ENCODE measurements at places on chromosomes 11 and 22.

DNA sequence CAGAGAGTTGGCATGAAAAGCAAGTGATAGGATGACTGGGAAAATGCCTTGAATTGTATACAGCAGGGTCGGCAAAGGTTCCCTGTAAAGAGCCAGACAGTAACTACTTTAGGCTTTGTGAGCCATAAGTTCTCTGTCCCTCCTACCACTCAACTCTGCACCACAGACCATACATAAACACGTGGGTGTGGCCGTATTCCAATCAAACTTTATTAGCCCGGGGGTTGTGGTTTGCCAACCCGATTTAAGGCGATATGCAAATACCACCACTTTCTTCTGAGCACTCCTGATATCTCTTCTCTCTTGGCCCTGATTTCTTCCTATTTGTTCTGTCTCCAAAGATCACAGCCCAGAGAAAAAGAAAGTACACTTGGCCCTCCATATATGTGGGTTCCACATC is 87.5 kb downstream of the MN1 start:
- no peak for DNase-seq

DNA sequence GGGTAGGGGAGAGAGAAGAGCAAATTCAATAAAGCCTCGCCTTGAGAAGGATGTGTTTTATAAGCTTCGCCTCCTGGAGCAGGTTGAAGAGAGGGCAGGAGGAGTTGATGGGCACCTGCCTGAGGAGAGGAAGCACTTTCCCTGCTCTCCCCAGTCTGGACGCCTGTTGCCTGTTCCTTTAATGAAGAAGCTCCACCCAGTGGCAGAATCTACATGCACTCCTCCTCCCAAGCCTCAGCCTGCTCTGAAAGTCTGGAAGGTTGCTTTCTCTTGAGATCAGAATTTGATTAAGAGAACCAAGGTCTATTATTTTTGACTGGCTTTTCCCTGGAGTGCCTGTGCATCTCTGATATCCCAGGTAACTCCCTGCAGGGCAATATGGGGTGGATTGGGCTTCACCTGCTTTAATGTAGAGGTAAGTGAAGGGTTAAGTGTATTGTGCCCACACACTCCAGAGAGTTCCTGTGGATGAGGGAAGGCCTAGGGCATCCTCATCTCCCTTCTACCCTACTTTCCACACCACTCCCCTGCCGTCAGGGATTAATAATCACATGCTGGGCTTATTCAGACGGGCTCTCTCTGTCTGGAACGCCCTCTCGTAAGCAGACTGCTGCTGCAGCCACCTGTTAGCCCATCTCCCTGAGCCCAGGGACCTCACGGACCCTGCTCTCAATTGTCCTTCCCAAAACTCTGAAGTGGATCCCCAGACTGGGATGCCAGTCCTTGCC is 22.3 kb downstream of the NTM start:
- DNase-seq, result no peak

DNA sequence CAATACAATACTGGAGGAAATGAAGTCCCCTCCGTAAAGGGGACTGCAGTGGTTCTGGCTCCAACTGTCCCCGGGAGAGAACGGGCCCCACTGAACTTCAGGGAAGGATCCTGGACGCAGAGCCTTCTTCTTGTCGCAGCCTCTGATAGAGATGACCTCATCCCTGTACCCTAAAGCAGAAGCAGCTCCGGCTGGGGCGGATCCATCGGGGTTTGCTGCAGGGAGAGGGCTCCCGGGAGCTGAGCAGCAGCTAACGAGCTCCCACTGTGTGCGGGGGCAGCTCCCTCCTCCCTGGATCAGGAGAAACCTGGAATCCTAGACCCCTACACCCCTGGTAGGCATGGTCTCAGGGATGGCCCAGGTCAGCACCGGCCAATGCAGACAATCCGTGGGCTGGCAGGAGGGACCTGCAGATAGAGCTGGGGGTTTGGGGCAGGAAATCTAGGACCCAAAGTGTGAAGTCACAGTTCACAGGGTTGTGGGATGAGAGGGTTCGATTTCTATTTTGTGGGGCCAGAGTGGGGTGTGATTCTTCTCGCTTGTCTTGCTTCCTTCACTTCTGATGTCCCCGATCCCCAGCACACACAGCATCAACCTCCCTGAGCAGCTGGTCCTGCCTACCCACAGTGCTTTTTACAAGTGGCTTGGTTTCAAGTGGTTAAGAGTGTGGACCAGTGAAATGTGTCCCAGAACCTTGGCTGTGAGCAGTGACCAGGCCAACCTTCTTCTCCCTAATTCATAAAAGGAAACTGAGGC is 12.9 kb downstream of the KIAA0930 start:
- DNase-seq, result no peak

DNA sequence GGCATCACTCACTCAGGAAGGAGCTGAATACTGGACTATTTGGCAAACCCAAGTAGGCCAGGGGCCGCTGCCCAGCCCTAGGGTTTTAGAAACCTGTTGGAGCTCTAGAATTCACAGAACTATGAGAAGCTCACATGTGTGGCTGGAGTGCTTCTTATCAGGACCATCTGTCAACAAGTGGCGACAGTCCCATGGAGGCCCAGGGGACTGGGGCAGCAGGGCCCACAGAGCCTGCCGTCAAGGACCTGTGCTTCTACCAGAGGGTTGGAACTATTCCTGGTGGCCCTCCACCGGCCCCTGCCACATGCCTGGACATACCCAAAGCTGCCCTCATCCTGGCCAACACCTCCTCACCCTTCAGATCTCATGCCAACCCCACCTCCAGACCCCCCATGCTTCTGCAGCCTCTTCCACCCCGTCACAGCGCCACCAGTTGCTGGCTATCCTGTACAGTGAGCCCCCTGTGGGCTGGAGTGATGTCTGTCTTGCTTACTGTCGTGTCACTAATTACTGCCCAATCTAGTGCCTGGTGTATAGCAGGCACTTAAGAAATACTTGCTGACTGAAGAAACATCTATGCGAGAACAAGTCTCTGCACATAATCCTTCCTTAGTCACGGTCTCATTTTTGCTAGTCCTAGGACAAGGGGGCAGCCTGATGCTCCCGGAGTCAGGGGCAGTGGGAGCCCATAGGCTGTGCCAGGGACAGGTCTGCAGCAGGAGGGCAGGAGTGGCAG is 27.2 kb upstream of the RASL10A start:
- no peak for DNase-seq

DNA sequence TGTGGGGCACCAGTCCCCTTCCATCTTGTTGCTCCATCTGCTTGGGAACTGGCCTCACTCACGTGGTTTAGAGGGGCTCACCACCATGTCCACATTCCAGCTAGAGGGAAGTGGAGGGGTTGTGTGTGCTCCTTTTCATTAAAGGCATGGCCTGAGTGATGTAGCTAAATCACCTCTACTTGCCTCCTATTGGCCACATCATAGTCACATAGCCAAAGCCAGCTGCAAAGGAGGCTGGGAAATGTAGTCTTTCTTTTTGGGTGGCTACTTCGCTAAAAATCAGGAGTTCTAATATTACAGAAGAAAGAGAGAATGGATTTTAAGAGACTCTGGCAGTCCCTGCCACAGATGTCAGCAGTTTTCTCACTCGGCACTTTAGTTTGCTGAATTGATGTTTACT is 63.0 kb upstream of the ALX4 start:
- no peak for DNase-seq

All from AG09319 (cell line).